Suppressor macrophage treated with lipopolysaccharide for 4 hours (primary cell): ENCODE measurements at places on chromosomes 16 and 17.

DNA sequence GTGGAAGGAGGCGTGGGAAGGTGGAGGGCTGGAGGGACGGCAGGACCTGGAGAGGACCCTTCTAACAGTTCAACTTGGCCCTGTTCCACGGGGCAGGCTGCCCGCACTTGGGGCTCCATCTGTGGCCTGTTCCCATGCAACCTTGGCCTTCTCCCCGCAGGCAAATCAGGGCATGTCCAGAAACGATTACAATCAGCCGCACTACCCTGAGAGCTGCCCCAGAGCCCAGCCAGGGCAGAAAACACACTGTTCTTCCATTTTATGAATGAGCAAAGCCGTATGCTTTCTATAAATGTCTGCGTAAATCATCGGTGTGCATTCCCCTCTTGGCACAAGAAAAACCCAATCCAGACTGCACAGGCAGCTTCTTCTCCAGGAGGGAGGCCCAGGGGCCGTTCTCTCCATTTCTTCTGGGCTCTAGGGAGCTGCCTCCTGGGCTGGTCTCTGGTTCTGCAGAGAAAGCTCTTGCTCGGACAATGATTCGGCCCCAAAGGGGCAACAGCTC, 228.7 kb downstream of the SOX9 start:
- DNase-seq = no peak

- no peak for DNase-seq
These were observed 42.6 kb upstream of the RPL38 start for GRCh38 chr17:74160656-74161502.

DNA sequence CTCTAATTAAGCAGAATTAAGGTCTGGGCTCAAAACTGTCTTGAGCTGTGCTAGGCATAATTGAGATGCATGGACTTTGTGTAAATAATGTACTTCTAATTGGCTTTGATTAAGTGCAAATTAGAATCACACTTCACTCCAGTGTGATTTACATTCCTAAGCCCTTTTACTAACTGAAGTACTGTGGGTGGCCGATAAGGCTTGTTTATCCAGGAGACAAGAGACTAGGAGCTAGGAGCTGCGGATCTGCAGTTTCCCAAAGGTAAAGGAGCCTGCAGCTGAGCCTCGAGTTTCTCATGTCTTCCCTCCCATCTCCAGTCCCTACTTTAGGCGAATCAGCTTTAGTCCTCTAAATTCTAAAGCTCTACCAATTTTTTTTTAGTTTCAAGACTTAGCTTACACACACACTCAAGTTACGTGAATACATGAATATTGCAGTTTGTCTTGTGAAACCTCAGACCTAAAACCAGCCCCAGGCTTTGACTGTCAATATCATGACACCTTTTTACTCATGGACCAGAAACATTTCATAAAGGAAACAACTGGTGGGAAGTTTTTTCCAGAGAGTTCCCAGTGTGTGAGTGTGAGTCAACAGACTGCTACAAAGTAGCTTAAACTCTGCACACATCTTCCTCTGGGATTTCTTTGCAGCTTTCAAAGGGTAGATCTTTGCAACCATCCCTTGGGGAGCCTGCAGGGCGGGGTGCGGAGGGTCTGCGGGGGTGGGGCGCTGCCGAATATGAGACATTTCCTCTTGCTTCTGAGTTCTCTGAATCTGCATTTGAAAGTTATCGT, 113.9 kb upstream of the TBX2 start:
- no peak for DNase-seq

- DNase-seq = no peak
These were observed 37.2 kb upstream of the BCAR1 start for GRCh38 chr16:75288596-75289120.

DNA sequence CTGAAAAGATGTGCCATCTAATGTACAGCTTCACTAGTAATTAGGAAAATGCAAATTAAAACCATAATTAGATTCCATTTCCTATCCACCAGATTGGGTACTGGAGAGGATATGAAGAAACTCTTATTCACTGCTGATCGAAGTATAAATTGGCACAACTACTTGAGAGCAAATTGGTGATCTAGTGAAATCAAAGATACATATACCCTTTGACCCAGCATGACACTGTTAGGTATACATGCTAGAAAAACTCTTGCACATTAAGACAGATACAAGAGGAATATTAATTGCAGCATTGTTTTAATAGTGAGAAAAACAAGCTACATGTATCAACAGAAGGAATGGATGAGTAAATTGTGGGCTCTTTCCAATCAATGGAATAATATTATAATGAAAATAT, 48.8 kb downstream of the BRIP1 start:
- DNase-seq = no peak

DNA sequence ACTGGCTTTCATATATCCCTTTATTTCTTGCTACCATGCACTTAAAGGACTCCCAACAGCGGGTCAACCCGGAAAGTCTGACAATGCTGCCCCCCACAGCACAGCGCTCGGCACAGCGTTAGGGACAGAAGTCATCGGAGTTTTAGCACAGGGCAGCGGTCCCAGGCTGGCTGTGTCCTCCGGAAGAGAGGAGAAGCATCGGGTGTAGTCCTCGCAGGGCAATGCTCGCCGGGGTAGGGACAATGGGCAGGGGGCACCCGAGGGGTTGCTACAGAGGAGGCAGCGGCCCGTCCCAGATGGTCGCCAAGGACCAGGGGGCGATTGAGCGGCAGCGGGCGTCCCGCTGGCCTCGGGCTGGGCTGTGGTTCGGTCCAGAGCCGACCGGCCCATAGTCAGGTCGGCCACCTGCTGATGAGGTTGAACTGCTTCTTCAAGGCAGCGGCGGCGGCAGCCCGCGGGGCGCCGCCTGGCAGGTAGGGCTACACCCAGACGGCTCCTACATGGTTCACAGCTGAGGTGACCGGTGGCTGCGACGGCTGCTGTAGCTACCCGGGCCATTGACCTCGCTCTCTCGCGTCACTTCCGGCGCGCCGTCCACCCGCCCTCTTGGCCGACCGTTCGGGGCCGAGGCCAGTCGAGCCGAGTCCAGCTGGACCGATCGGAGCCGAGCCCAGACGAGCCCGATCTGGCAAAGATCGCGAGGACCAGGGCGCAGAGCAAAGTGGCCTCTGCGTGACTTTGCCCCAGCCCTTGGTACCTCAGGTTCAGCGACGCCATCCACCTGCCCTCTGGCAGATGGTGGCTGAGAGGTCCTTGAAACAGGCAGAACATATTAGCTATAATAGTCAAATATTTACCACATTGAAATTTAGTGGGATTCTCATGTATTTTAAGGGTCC, 4.7 kb upstream of the LCMT1 start:
- DNase-seq = peak; percentile 87

DNA sequence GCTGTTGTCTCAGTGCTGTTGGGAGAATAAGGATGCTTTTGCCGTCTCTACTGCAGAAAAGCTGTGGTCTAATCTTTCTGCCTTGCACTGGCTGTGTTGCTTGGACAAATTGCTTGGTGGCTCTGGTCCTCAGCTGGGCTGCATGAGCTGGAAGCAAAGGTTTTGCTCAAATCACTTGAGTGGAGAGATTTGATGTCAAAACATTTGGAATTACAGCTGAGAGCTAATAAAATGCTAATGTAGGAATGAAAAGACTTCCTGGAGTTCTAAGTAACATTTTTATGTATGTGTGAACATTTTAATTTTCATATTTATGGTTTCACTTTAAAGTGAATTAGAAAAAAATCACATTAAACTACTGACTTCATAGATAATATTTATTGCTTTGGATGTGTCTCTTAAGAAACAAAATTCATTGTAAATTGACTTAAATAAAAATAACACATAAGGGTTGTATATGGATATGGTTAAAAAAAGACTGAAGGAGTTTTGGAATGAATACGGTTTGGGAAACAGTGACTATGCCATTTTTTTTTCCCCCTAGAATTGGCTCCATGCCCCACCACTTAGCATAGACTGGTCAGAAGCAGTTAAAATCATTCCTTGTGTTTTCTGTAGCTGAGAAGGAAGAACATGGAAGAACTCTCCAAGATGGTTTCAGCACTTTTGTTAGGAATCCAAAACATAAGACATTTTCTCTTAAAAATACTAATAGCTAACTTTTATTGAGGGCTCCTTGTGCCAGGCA, 39.2 kb upstream of the FAM20A start:
- DNase-seq = no peak

DNA sequence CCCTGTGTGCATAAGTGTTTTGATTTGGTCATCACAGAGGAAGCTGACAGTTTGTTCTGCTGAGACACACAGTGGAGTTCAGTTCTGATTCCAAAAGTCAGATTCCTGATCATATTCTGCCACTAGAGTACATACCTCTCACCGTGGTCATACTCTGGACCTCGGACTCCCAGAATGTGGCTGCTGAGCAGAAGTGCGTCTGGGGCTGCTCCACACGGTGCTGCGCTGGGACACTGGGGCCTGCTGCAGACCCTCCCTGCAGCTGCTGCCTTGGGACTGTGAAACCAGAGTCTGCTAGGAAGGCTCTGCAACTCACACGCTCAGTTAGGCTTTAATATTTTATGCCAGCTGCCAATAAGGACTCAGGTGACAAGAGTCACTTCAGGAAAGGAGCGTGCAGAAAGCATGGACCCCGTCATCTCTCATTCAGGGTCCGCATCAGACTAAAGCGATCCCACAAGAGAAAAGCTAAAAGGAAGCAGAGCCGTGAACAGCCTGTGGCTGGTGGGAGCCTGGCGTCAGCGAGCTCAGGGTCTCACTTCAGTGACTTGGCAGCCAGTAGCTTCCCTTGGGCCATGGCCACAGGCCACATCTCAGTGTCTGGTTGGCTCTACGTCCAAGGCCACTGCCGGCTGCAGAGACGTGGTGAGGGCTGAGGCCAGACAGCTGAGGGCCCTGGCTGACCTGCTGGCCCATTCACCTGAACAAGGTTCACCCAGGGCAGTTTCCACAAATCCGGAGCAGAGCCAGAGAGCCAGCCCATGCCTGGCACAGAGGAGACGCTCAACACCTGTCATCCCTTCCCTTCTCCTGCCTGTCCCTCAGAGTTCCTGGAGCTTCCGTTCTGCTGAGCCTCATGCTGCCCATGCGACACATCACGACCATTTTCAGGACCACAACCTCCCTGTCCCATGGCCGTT, 24.7 kb upstream of the KIFC3 start:
- DNase-seq = no peak

DNA sequence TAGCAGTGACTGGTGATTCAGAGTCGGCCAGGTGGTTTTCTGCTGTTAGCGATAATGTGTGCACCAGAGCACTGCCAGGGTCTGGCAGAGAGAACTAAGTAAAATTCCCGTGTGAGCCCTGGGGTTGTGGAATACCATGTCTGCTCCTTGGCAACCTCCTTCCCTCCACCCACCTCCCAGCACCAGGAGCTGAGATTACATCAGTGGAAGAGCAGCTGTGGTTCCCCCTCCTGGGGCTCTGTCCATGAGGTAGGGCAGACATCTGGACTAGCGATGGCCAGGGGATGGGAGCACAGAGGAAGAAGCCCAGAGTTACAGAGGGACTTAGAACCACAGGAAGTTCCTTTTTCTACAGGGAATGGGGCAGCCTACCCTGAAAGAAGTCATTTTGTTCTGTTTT, 15.8 kb downstream of the CLEC10A start:
- DNase-seq = no peak

- no peak for DNase-seq
These were observed 49.5 kb downstream of the FTO start for GRCh38 chr16:53753431-53753830.

GRCh38 chr17:70109497-70109896, 34.5 kb downstream of the KCNJ16 start:
- DNase-seq = no peak

- DNase-seq = no peak
These were observed 756.4 kb upstream of the EEF2KMT start for GRCh38 chr16:5854027-5854426.

GRCh38 chr17:66557200-66557599, 254.8 kb downstream of the PRKCA start:
- DNase-seq = no peak

DNA sequence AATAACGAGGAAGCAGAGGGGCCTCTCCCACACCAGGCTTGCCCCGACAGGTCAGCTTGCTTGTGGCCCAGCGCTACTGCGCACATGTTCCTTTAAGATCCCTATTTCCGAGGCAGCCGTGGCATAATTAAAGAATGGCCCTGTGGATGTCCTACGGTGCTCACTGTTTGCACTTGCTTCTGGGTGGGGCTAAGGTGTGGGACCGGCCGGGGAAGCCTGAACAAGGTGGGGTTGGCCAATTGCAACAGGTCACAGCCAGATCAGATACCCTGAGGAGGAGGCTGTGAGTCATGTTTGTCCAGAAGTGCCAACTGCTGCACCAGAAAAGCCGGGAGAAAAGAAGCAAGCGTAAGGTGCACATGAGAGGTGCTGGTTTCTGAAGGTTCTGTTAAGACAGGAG, 158.5 kb upstream of the CACNG5 start:
- DNase-seq = no peak

DNA sequence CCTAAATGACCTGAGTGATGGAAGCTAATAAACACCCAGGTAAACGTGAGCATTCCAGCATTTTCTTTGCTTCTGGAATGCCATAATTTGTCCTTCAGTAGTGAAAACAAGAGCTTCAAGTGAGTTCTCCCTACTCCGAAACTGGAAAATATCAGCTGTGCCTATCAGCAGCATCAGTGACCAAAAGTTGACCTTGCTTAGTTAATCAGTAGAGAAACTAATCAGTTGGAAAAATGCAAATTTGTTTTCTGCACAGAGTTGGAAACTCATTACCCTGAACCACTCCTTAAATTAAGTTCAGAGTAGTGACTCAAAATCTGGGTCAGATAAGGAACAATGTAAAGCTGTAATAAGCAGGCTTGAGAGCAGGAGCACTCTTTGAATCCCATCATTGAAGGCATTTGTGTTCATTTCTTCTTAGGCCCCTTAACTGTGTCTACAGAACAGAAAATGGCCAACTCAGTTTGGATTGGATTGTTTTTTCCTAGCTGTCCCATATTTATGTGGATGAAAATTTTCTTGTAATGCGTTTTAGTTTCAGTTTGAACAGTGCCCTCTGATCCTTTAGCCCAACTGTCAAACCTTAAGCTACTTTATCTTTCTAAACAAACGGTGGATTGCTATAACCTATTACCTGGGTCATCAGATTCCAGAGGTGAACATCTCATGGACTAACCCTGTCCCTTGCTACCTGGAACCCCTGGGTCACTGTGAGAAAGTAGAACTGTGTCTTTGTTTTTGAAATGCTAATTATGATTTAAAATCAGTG, 290.4 kb downstream of the TOX3 start:
- no peak for DNase-seq

DNA sequence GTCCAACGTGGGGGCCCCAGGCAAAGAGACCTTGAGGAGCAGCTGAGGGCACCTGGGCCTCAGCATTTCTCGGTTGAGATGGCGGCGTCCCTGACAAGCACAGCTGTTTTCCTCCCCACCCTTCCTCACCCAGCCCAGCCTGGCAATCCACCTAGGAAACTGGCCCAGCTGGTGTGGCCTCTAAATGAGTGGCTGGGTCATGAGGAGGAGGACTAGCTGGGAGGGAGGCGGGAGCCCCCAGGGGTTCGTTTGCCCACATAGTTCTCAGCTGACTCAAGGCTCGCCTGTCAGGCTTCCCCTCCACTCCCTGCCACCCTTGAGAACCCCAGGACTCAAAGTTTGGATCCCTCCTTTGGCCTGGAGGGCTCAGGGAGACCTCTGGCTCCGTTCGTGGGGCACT, 5.9 kb downstream of the RNF222 start:
- no peak for DNase-seq

GRCh38 chr16:51816929-51817328, 665.9 kb upstream of the SALL1 start:
- DNase-seq = no peak

- DNase-seq = no peak
These were observed 4.4 kb downstream of the FDXR start for GRCh38 chr17:74868251-74868907.
